IMR-90 (cell line): ENCODE measurements at places on chromosomes 6 and 20. TPM values are rescaled to one million over a fixed set of nuclear protein-coding genes. Genes with fewer than 3 reads are reported as not detected.

GRCh38 chr20:35975576-35976373 is 7.4 kb downstream of the CNBD2 start:
- H3K4me3 ChIP-seq: no peak overlapping the region
- H3K27ac ChIP-seq: no peak overlapping the region
- no peaks in the 10 kb centered on the region for H3K36me3 ChIP-seq

DNA sequence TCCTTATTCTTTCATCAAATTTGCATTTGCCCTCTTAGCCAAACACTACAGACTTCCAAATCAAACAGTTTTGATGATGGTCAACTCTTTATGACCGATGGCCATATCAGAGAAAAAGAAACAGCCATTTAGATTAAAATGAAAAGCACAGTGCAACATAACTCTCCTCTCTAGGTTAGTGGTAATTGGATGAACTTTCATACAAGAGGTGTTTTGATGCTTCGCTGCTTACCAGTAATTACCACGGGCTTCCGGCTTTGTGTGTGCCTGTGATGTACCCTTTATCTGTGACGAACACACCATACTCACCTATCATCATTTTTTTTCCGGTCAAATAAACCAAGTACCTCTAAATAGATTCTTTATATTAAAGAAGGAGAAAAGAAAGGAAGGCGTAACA is 181.8 kb downstream of the FOXA2 start:
- H3K27me3 ChIP-seq: no peaks in the 10 kb centered on the region
- no peak for DNase-seq
- H3K27ac ChIP-seq: no peak overlapping the region
- no peaks in the 10 kb centered on the region for H3K36me3 ChIP-seq

DNA sequence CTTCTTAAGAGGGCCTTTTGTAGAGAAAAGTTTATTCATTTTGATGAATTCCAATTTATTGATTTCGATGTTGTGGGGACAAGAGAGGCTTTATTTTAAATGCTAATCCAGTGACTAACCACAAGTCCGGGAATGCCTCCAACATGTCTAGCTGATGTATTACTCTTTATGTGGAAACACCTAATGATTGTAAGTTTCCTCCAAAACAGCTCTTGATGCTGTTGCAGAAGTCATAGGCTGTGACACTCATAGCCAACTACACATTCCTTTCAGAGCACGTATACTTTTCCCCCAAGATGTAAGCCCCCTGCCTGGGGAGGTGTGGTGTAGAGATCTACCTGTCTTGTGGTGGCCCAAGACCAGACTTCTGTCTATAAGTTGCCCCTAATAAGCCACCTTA is 61.3 kb upstream of the RNF24 start:
- peak; percentile 95 for DNase-seq
- H3K27ac ChIP-seq: peak overlapping the region; percentile 19; the same call in 1 of the 2 replicates
- H3K4me3 ChIP-seq: no peak overlapping the region
- H3K27me3 ChIP-seq: no peaks in the 10 kb centered on the region
- H3K36me3 ChIP-seq: no peaks in the 10 kb centered on the region

DNA sequence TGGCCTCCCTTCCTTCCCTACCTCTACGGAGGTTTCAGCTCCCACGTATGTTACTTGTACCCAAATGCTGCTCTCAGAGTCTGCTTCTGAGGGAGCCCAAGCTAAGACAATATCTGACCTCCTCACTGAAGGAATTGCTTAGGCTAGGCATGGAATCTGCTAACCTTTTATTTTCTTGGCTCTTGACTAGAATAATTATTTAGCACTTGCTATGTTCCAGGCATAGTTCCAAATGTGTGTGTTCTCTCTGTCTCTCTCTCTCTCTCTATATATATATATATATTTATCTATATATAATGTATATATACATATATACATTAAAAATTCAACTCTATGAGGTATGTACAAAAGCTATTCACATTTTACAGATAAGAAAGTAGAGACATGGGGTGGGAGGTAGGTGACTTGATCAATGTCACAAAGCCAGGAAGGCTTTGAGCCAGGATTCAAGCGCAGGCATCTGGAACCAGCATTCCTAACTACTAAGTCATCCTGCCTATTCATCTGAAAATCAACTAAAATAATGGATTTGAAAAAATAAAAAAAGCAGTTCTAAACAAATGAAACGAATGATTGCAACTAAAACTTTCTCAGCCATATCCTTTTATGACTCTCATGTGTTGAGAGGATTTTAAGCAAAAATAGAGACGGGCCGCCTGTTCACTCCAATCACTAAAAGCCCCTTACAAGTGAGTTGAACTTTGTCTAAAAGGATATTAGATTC is 189.7 kb upstream of the JAG1 start:
- no peak overlapping the region for H3K4me3 ChIP-seq
- H3K36me3 ChIP-seq: no peaks in the 10 kb centered on the region
- peak; percentile 90 for DNase-seq
- peaks cover 13% of the 10 kb centered on the region for H3K4me1 ChIP-seq
- no peaks in the 10 kb centered on the region; the same call in 1 of the 2 replicates for H3K27me3 ChIP-seq

GRCh38 chr6:150169609-150170008 is 26.8 kb downstream of the PPP1R14C start:
- no peak overlapping the region for H3K4me3 ChIP-seq
- peak; percentile 81 for DNase-seq
- H3K36me3 ChIP-seq: no peaks in the 10 kb centered on the region
- no peak overlapping the region for H3K27ac ChIP-seq
- H3K27me3 ChIP-seq: no peaks in the 10 kb centered on the region

GRCh38 chr6:130202782-130203181 is 20.0 kb downstream of the SAMD3 start:
- H3K27ac ChIP-seq: no peak overlapping the region
- no peaks in the 10 kb centered on the region for H3K4me1 ChIP-seq
- DNase-seq: no peak
- no peaks in the 10 kb centered on the region for H3K27me3 ChIP-seq
- no peak overlapping the region for H3K4me3 ChIP-seq

- H3K27me3 ChIP-seq: 0 out of 2 replicates have a peak, but pooled peaks cover 1% of the 10 kb centered on the region
- no peak within 1 kb of the TSS for H3K4me3 ChIP-seq
- H3K27ac ChIP-seq: no peak within 1 kb of the TSS
- peak; percentile 10 for DNase-seq
Observed at GRCh38 chr6:32816746-32817204, at the start of gene HLA-DOB. Gene HLA-DOB (minus strand): TSS chr6:32817002. CDS start chr6:32816951, 51 bp downstream.

DNA sequence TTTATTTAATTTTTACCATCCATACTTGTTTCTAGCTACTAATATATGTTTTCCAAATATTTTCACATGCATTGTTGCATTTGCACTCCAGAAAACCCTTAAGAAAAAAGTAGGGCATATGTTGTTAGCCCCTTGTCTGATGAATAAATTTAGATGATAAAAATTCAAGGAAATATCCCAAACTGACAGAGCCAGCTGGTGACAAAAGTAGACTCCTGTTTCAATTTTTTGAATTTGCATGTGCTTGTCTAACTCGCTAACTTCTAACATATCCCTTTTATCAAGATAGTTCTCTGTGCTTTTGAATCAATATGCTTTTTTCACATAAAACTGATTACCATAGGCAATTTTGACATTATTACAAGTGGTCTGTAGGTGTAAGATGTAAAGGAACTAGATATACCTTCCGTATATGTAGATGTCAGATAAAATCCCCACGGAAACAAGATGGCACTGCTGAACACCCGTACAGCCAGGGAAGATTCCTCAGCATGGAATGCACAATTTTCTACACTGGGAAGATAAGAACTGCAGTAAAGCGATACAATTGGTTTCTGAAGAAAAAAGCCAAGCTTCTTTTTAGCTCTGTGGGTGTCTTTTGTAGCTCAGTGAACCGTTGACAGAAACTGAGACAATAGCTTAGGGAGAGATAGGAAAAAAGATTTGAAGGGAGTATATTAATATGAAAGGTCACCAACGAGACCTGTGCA is 437.6 kb upstream of the RNF217 start:
- no peak overlapping the region for H3K27ac ChIP-seq
- no peaks in the 10 kb centered on the region for H3K36me3 ChIP-seq
- DNase-seq: no peak
- no peaks in the 10 kb centered on the region for H3K4me1 ChIP-seq
- H3K4me3 ChIP-seq: no peak overlapping the region

DNA sequence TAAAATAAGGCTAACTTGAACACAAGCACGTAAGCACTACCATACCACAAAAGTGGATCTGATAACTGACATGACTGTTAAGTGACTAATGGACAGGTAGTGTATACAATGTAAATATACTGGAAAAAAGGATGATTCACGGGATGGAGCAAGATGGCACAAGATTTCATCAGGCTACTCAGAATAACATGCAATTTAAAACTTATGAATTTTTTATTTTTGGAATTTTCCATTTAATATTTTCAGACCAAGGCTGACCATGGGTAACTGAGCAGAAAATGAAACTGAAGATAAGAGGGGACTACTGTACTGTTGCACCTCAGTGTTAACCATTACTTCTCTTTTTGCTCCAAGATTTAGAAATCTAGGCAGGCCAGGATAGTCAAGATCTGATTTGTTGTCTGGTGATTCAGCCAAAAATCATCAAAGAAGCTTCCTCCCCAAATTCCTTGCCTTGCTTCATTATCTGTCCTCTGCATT is 45.4 kb downstream of the TPBG start:
- H3K4me1 ChIP-seq: peaks cover 9% of the 10 kb centered on the region
- no peak overlapping the region for H3K4me3 ChIP-seq
- DNase-seq: peak; percentile 88
- H3K27me3 ChIP-seq: no peaks in the 10 kb centered on the region
- H3K36me3 ChIP-seq: no peaks in the 10 kb centered on the region
- no peak overlapping the region for H3K27ac ChIP-seq

- H3K4me1 ChIP-seq: peaks cover 3% of the 10 kb centered on the region; the same call in 1 of the 2 replicates
- H3K27me3 ChIP-seq: no peaks in the 10 kb centered on the region
Observed at GRCh38 chr6:6878887-6879585, 228.7 kb upstream of the RREB1 start.

DNA sequence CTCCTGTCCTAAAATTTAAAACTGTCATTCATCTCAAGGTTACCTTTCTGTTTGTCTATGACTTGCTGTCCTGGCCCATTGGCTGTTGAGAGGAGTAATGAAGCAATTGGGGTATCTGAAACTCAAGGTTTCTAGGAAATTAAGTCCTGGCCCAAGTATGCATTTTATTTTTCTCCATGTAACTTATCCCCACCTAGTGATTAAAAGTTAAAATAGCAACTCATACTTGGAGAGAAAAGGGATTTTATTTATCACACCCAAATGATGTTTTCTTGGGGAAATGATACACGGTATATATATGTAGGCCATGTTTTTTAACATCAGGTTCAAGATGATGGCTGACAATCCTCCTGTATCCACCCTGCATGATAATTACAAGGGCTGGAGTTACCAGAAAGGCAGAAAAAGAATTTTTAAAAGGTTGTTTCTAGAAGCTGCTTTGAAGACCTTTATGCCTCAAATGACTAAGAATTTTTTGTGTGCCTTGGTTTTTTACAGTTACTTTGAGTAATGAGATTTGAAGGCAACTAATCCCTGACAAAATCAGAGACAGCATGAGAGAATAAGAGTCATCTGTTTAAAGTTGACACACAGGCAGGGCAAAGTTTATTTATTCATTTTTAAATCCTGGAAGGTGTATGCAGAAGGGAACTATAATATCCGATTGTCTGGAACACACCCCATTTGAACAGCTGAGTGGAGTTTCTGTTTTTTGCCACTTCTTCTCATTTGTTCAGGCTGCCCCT is 28.9 kb upstream of the C6orf58 start:
- DNase-seq: peak; percentile 17
- no peaks in the 10 kb centered on the region for H3K4me1 ChIP-seq
- H3K36me3 ChIP-seq: no peaks in the 10 kb centered on the region
- H3K4me3 ChIP-seq: no peak overlapping the region

- no peaks in the 10 kb centered on the region for H3K36me3 ChIP-seq
- no peak overlapping the region for H3K4me3 ChIP-seq
- no peaks in the 10 kb centered on the region; the same call in 1 of the 2 replicates for H3K4me1 ChIP-seq
- no peak overlapping the region for H3K27ac ChIP-seq
Observed at GRCh38 chr6:119283214-119283613, 66.3 kb downstream of the MAN1A1 start.

GRCh38 chr6:131929976-131930375 is 21.2 kb downstream of the CCN2 start:
- no peak overlapping the region for H3K27ac ChIP-seq
- peaks cover 7% of the 10 kb centered on the region for H3K4me1 ChIP-seq
- H3K36me3 ChIP-seq: no peaks in the 10 kb centered on the region
- H3K27me3 ChIP-seq: no peaks in the 10 kb centered on the region

GRCh38 chr6:33139596-33140206 is 52.6 kb downstream of the COL11A2 start:
- no peak overlapping the region for H3K4me3 ChIP-seq
- H3K27me3 ChIP-seq: peaks cover 38% of the 10 kb centered on the region
- no peak for DNase-seq
- H3K27ac ChIP-seq: no peak overlapping the region
- no peaks in the 10 kb centered on the region for H3K36me3 ChIP-seq

GRCh38 chr6:100381111-100381510 is 83.6 kb downstream of the SIM1 start:
- H3K4me3 ChIP-seq: no peak overlapping the region
- H3K36me3 ChIP-seq: no peaks in the 10 kb centered on the region
- peak; percentile 19 for DNase-seq
- no peaks in the 10 kb centered on the region for H3K27me3 ChIP-seq
- no peak overlapping the region for H3K27ac ChIP-seq

- no peak for DNase-seq
- no peaks in the 10 kb centered on the region for H3K36me3 ChIP-seq
- H3K4me1 ChIP-seq: no peaks in the 10 kb centered on the region
- no peak overlapping the region for H3K4me3 ChIP-seq
- H3K27me3 ChIP-seq: no peaks in the 10 kb centered on the region; the same call in 1 of the 2 replicates
Observed at GRCh38 chr20:2405693-2406065, 25.0 kb downstream of the TGM6 start.

GRCh38 chr6:170346649-170347048 is 40.1 kb downstream of the FAM120B start:
- peaks cover 5% of the 10 kb centered on the region for H3K4me1 ChIP-seq
- no peak for DNase-seq
- H3K27me3 ChIP-seq: no peaks in the 10 kb centered on the region
- H3K4me3 ChIP-seq: no peak overlapping the region
- H3K36me3 ChIP-seq: peaks cover 35% of the 10 kb centered on the region

ECT2L gene
- not detected in 2 replicates for total RNA-seq

SLC26A8 gene
- total RNA-seq: not detected in 2 replicates
